ENCODE measurements at places on chromosomes 2 and 18. TPM values are rescaled to one million over a fixed set of nuclear protein-coding genes. Genes with fewer than 3 reads are reported as not detected.

The FOXI3 gene
- not detected for total RNA-seq

The FAHD2A gene
- total RNA-seq: 19.8 TPM

The KRTCAP3 gene
- 13.8 TPM for total RNA-seq

The COL6A3 gene
- 199 TPM for total RNA-seq

The COL3A1 gene
- 131 TPM for total RNA-seq

The OSR1 gene
- total RNA-seq: 4.1 TPM

The MDH1B gene
- 0.43 TPM for total RNA-seq

The M1AP gene
- 2.9 TPM for total RNA-seq

All from upper lobe of left lung (tissue), 6 donors.